ENCODE measurements at places on chromosomes 6 and 20. TPM values are rescaled to one million over a fixed set of nuclear protein-coding genes. Genes with fewer than 3 reads are reported as not detected.

GRCh38 chr6:127195833-127196232, 70.8 kb upstream of the RNF146 start:
- no peaks in the 10 kb centered on the region for H3K4me1 ChIP-seq
- H3K4me3 ChIP-seq = no peak overlapping the region
- DNase-seq = no peak
- no peak overlapping the region for H3K27ac ChIP-seq
- H3K27me3 ChIP-seq = no peaks in the 10 kb centered on the region

- H3K4me1 ChIP-seq = no peaks in the 10 kb centered on the region
- H3K27ac ChIP-seq = no peak overlapping the region
- H3K4me3 ChIP-seq = no peak overlapping the region
- no peaks in the 10 kb centered on the region for H3K36me3 ChIP-seq
- no peak for DNase-seq
Measured at GRCh38 chr6:28580475-28580874, 54.8 kb downstream of the GPX5 start.

Gene SIM1
- 0.07 TPM for total RNA-seq

GRCh38 chr6:76166297-76166696, 93.8 kb upstream of the IMPG1 start:
- no peaks in the 10 kb centered on the region for H3K27me3 ChIP-seq
- H3K4me1 ChIP-seq = no peaks in the 10 kb centered on the region

- DNase-seq = no peak
- H3K4me3 ChIP-seq = no peak overlapping the region
- peaks cover 2% of the 10 kb centered on the region for H3K36me3 ChIP-seq
Measured at GRCh38 chr6:158066136-158066781, 84.6 kb downstream of the SYNJ2 start.

Gene TMC2
- not detected for total RNA-seq

DNA sequence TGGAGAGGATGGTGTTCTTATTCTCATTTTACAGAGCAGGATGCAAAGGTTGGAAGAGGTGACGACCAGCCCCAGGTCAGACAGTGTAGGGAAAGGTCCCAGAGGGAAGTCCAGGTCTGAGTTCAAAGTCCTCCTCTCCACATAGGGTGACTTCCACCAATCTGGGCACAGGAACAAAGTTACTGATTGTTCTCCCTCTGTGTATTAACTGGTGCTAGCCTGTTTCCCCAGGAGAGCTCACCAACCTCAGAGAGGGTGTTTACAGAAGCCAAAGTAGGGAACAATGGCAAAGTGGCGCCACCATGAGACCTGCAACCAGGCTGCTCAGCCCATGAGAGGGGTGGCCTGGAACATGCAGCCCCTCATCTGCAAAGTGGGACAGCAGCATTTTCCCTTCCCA, 16.8 kb upstream of the SIRPB1 start:
- H3K4me1 ChIP-seq = peaks cover 49% of the 10 kb centered on the region
- H3K36me3 ChIP-seq = peaks cover 15% of the 10 kb centered on the region
- no peak for DNase-seq
- H3K4me3 ChIP-seq = no peak overlapping the region
- no peaks in the 10 kb centered on the region for H3K27me3 ChIP-seq
- H3K27ac ChIP-seq = no peak overlapping the region

DNA sequence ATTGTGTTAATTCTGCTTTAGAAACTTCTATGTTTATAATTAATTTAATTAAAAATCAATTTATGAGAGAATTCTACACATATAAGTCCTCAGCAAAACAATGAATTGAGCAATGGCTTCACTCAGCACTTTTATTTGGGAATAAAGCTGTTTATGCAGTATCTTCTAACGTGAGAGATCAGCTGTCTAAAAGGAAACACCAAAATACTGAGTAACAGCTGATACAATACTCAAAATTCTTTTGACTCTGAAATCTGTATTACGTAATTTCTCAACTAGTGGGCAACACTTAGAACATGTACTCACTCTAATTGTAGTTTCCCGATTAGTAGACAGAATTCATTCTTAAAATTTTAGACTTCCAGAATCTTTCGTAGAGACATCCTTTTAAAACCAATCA, 49.8 kb downstream of the MAP3K7 start:
- H3K36me3 ChIP-seq = no peaks in the 10 kb centered on the region
- H3K27me3 ChIP-seq = no peaks in the 10 kb centered on the region
- H3K4me1 ChIP-seq = no peaks in the 10 kb centered on the region
- no peak for DNase-seq
- H3K4me3 ChIP-seq = no peak overlapping the region

Gene DNAAF9
- 3.7 TPM for total RNA-seq

GRCh38 chr6:53567701-53568100, 22.8 kb upstream of the GCLC start:
- no peaks in the 10 kb centered on the region for H3K36me3 ChIP-seq
- no peak overlapping the region for H3K4me3 ChIP-seq
- DNase-seq = no peak

Gene F13A1
- total RNA-seq = not detected

Gene CST5
- total RNA-seq = not detected

GRCh38 chr20:61933951-61934715, 131.5 kb downstream of the TAF4 start:
- H3K4me3 ChIP-seq = no peak overlapping the region
- no peaks in the 10 kb centered on the region for H3K4me1 ChIP-seq
- no peak overlapping the region for H3K27ac ChIP-seq
- DNase-seq = no peak
- no peaks in the 10 kb centered on the region for H3K27me3 ChIP-seq

- no peak overlapping the region for H3K27ac ChIP-seq
- H3K4me3 ChIP-seq = no peak overlapping the region
- no peaks in the 10 kb centered on the region for H3K4me1 ChIP-seq
- no peak for DNase-seq
Measured at GRCh38 chr20:51085769-51086168, 62.9 kb upstream of the KCNG1 start.

- H3K27ac ChIP-seq = no peak overlapping the region
- no peaks in the 10 kb centered on the region for H3K36me3 ChIP-seq
- H3K4me3 ChIP-seq = no peak overlapping the region
- H3K4me1 ChIP-seq = no peaks in the 10 kb centered on the region
- DNase-seq = peak; percentile 80
Measured at GRCh38 chr6:133916650-133917151, 27.8 kb downstream of the TCF21 start.

DNA sequence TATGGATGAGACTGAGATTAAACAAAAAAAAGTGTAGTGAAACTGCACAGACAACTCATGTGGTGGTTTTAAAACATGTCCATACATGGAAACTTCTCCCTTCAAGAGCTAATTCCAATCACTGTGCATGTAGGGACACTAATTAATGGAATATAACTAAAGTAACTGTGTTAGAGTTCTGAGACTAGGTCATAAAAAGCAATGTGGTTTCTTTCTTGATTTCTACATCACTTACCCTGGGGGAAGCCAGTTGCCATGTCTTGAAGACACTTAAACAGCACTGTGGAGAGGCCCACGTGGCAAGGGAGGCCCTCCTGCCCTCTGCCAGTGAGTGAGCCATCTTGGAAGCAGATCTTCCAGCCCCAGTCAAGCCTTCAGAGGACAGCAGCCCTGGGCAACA, 118.2 kb upstream of the DST start:
- peaks cover 5% of the 10 kb centered on the region for H3K4me1 ChIP-seq
- no peak overlapping the region for H3K27ac ChIP-seq
- no peaks in the 10 kb centered on the region for H3K27me3 ChIP-seq
- H3K4me3 ChIP-seq = no peak overlapping the region
- no peak for DNase-seq

DNA sequence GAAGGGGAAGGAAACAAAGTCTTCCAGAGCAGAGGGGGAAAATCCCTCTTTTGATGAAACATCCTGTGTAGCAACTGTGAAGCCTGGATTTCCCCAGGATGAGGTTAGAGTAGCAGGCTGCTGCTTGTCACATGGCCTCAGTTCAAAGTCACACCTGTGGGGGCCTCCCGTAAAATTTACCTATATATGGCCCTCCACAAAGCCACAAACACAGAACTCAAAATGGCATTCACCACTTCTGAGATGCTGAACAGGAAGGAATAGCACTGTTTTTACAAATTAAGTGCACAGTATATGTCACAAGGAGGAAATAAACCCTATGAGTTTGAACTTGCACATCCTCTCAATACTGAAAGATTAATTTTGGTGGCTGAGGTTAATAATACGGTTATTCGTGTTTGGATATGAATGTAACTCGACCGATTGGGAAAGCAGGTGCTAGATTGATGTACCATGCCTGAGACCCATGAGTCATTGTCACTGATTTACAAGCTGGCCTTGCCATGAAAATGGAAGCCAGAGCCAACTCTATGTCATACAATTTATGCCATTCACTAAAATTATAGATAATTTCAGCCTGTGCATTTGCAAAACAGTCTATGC, 70.6 kb downstream of the SGK1 start:
- peak overlapping the region; percentile 83 for H3K27ac ChIP-seq
- H3K27me3 ChIP-seq = no peaks in the 10 kb centered on the region
- H3K36me3 ChIP-seq = no peaks in the 10 kb centered on the region

DNA sequence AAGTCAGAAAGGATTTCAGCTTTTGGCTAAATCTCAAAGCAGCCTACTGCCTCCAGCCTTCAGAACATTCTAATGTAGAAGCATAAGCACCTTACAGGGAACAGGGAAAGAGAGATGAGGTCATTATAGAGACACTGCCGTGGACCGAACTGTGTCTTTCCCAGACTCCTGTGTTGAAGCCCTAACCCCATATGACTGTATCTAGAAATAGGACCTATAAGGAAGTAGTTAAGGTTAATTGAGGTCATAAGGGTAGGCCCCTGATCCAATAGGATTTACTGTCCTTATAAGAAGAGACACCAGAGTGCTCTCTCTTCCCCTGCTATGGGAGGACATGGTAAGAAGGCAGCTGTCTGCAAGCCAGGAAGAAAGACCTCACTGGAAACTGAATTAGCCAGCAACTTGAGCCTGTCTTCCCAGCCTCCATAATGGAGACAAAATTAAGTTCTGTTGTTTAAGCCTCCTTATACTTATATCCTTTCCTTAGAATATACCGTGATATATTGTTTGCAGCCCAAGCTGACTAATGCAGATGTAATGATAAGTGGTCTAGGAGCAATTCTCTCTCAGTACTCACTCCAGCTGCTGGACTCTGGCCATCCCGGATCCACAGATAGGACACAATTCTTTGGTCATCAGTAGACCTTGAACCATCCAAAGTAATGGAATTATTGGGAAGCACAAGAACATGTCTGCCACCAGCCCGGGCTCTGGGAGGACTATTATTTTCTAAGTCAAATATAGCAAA, 71.4 kb downstream of the ALDH5A1 start:
- no peaks in the 10 kb centered on the region for H3K27me3 ChIP-seq
- no peak overlapping the region for H3K4me3 ChIP-seq
- H3K4me1 ChIP-seq = no peaks in the 10 kb centered on the region
- no peaks in the 10 kb centered on the region for H3K36me3 ChIP-seq
- DNase-seq = no peak

- DNase-seq = no peak
- H3K27ac ChIP-seq = no peak overlapping the region
- H3K4me1 ChIP-seq = no peaks in the 10 kb centered on the region
- H3K36me3 ChIP-seq = no peaks in the 10 kb centered on the region
Measured at GRCh38 chr6:102950967-102951366, 1557.5 kb downstream of the GRIK2 start.

Gene GINS1
- total RNA-seq = 24.3 TPM

- no peak for DNase-seq
- no peaks in the 10 kb centered on the region for H3K27me3 ChIP-seq
- H3K36me3 ChIP-seq = peaks cover 13% of the 10 kb centered on the region
Measured at GRCh38 chr6:14807130-14807529, 438.7 kb upstream of the JARID2 start.

GRCh38 chr6:169930799-169931198, 179.4 kb downstream of the ERMARD start:
- no peak overlapping the region for H3K4me3 ChIP-seq
- no peaks in the 10 kb centered on the region for H3K4me1 ChIP-seq
- no peak overlapping the region for H3K27ac ChIP-seq
- peaks cover 22% of the 10 kb centered on the region for H3K27me3 ChIP-seq
- peaks cover 1% of the 10 kb centered on the region for H3K36me3 ChIP-seq

Gene PROKR2
- not detected for total RNA-seq

Gene CRYBG1
- total RNA-seq = 37.4 TPM

Gene C2
- 3.4 TPM for total RNA-seq

- H3K27me3 ChIP-seq = peaks cover 1% of the 10 kb centered on the region
- H3K4me1 ChIP-seq = no peaks in the 10 kb centered on the region
- no peak for DNase-seq
- no peak overlapping the region for H3K27ac ChIP-seq
Measured at GRCh38 chr6:53761036-53761435, 33.8 kb upstream of the LRRC1 start.

DNA sequence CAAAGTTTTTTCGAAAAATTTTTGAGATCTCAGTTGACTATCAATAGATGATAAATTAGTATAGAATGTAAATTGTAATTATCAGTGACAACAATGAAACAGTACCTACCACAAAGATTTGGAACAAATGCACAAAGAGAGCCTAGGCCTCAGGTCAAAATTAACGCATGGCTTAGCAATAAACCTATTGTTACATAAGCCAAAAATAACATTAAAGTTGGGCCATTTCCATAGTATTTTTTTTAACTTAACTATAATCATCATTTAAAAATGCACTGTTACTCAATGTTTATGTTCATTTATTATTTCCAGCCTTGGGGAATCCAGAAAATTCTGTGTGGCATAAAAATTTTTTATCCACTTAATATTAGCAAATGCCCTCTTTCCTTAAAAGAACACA, 117.0 kb downstream of the EPB41L2 start:
- no peak for DNase-seq
- no peaks in the 10 kb centered on the region for H3K4me1 ChIP-seq
- H3K36me3 ChIP-seq = no peaks in the 10 kb centered on the region
- no peaks in the 10 kb centered on the region for H3K27me3 ChIP-seq
- no peak overlapping the region for H3K4me3 ChIP-seq

DNA sequence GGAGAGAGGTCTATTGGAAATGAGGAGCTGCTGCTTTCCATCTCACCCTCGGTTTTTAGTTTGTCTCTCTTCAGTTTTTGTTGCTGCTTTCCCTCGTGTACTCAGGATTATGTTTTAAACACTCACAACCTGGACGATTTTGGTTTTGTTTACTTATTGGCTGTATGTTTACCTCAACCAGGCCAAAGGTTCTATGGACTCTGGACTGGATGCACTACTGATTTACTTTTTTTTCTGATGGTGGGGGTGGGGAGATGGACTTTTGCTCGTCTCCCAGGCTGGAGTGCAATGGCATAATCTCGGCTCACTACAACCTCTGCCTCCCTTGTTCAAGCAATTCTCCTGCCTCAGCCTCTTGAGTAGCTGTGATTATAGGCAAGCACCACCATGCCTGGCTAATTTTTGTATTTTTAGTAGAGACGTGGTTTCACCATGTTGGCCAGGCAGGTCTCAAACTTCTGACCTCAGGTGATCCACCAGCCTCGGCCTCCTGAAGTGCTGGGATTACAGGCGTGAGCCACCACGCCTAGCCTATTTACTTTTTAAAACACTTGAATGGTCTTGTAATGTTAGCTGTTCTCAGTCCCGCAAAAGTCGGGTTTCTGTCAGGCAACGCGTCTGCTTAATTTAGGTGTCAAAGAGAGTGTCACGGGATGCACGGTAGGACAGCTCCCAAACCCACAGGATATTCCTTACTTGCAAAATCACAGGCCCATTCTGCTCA, 148.2 kb upstream of the RIPOR2 start:
- H3K4me3 ChIP-seq = no peak overlapping the region
- peaks cover 21% of the 10 kb centered on the region for H3K36me3 ChIP-seq
- DNase-seq = no peak
- H3K4me1 ChIP-seq = peaks cover 14% of the 10 kb centered on the region
- no peak overlapping the region for H3K27ac ChIP-seq

Measured in activated T-cell treated with anti-CD3 and anti-CD28 coated beads, Interleukin-2, amount 50 U/mL, for 72 hours (primary cell).